ENCODE measurements at places on chromosomes 2 and 18.
A peak's percentile ranks its signal among the peaks of the same experiment; 100 is the strongest.

GRCh38 chr2:146209842-146210275 is 1635.0 kb upstream of the ACVR2A start:
- no peak for DNase-seq

- no peak for DNase-seq
These were observed 16.7 kb downstream of the PDCD1 start for GRCh38 chr2:241842067-241842415.

DNA sequence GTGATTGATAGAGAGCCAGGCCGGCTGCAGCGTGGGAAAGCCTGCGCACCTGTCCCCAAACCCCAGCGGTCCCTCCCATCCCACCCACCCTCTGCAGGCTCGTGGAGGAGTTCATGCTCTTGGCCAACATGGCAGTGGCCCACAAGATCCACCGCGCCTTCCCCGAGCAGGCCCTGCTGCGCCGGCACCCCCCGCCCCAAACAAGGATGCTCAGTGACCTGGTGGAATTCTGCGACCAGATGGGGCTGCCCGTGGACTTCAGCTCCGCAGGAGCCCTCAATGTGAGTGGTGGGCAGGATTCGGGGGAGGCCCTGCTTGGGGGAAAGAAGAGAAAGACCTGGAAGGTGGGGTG is 48.9 kb upstream of the ALPP start:
- no peak for DNase-seq

GRCh38 chr2:55063226-55063625 is 13.0 kb upstream of the RTN4 start:
- no peak for DNase-seq

DNA sequence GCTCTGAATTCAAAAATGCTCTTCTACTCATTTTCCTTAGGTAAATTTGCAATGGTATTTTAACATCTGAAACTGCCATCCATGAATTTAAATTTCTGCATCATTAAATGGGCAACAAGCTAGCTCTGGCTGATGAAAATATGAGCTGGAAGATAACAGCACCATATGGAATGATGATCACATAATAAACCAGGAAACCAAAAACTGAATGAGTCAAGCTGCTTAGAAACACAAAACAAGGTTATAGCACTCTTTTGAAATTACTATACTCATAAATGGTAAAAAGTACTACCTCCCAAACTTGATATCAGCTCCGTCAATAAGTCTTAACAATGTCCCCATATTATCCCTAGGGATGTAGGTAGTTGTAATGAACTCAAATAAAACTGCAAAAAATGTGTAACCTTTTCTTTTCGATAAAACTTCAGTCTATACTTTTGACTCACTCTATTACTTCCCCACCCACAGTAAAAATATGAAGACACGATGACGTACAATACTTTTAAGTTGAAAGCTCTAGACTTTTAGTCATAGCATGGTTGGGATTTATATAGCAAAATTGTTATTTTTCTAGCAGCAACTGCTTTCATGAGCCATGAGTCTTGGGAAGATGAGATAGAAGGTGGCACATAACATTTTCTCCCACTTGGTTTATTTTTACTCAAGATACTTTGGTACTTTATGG is 396.7 kb downstream of the CDH2 start:
- no peak for DNase-seq

DNA sequence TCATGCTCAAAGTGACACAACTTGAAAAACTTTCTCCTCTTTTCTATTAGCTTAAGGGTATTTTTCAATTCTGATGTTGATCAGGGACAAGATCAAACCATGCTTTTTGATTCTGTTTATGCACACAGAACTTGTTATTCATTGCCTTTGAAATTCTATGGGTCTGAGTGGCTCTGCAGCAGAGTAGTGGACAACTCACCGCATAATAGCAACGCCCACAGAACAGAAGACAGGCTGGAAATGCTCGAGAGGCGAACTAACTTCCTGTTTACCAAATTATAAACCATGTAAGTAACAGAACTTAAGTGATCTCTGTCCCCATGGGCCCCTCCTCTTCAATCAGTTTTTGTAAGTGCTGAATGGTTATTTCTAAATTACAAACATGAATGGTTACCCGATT is 131.2 kb downstream of the CBLN2 start:
- DNase-seq = no peak

- DNase-seq = no peak
These were observed 596.0 kb downstream of the BCL11A start for GRCh38 chr2:59957504-59957903.

DNA sequence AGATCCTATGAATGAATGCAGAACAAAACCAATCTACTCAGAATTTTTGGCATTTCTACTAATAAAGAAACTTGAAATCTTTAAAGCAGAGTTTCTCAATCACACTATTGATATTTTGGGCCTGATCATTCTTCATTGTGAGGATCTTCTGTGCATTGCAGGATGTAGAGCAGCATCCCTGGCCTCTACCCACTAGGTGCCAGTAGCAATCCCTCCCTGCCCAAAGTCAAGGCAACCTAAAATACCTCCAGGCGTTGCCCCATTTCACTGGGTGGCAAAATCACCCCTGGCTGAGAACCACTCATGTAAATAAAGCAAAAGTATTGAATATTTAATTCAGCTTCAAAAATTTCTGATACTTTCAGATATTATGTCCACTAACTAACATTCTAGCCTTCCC is 213.0 kb downstream of the SP3 start:
- DNase-seq = peak; percentile 44

DNA sequence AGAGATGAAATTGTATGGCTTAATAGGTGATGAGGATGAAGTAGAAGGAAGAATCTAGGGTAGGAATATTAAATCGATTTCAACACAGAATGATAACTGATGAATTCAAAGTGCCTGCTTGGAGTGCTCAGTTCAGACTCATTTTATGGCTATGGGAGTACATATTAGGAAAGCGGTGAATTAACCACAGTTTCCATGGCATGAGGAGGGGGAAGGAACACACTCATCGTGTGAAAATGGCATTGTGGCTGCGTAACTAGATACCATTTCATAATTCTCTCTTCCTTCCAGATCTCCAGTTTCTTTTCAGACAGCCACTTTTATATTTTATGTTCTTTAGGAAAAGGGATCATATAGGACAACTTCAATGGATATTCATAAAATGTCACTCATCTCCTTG is 232.3 kb upstream of the KCNJ3 start:
- DNase-seq = no peak

DNA sequence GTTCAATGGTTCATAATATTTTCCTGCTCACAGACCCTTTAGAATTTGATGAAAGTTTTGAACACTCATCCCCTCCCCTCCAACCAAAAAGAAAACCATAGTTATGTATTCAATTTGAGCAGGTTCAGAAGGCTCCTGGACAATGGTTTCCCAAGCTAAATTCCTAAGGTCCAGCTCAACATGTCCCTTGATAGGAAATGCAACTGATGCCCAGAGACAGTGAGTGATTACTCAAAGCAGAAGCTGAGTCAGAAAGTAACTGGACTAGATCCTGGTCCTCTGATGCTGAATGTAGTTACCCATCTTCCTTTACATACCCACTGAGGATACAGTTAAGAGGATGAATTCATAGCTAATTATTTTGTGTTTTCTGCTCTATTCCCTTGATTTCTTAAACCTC is 218.9 kb upstream of the NCKAP5 start:
- peak; percentile 74 for DNase-seq

DNA sequence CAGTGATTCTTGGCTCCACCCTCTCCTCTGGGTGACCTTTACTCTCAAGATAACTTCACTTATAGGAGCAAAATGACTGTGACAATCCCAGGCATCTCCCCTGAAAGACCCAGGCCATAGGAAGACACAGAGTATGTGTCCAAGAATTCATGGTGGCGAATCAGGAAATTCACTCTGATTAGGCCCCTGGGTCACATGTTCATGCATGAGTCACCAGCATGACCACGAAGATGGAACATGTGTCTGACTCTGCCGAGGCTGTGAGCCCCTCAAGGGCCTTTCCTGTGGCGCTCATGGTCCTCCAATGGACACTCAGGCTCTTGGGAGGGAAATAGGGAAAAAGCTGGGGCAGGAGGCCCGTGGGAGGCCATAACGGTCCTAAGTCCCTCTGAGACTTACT is 74.0 kb upstream of the TEX51 start:
- DNase-seq = no peak

DNA sequence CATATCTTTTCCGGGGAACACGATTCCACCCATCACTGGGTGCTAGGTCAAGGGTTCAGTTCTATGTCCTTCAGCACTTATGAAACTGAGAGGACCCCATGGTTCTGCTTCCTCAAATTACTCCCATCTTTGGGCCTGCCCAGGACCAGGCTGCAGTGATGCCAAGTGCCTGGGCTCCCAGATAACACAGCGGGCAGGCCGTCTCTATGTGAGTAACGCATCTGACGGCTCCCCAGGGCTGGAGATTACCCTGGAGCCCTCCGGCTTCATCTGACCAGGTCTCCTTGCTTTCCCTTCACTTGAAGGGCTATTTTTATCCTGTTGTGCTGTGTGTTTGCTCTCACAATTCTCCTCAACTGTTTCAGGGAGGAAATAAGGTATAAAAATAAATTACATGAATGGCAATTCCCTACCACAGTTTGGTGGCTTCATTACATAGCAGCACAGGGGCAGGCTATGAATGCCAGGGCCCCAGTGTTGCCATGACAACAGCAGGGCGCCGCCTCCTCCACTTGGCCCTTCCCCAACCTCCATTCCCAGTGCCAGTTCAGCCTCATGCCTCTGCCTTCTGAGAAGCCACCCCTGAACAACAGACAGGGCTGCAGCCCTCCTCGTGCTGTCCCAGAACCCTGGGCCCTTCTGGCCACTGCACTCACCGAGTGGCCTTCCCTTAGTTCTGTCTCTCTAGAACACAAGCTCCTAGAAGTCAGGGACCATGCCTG is 25.4 kb upstream of the TMEM131 start:
- DNase-seq = no peak

DNA sequence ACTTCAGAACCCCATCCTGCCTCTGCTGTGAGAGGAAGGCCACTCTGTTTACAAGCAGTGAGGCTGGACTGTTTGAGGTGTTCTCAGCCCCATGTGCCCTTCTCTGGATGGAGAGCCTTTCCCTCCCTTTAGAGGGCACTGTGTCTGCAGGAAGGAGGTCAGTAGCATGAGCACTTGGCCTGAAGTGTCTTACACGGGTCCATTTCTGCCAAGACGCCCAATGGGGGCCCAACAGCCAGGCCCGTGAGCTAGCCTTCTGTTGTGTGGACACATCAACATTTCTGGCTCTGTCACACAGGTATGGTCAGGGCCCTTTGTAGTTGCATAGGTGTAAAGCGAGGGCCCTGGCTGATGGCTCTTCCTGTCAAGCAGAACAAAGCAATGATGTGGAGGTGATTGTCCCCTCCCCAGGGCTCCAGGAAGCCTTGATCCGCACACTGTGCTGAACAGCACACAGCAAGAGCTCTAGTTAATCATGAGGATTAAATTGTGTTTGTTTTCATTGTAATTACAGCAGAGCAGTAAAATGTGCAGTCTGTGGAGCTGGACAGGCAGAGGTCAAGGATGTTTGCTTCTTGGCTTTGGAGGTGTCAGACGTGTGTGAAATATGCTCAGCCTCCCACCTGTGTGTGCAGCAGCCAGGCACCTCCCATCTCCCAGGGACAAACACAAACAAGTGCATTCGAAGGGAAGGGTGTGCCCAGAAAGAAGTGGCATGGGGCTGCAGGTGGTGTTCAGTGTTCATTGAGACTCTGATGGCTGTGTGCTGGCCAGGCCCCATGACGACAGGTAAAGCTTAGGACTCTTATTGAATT is 132.1 kb downstream of the SH3RF3 start:
- no peak for DNase-seq

DNA sequence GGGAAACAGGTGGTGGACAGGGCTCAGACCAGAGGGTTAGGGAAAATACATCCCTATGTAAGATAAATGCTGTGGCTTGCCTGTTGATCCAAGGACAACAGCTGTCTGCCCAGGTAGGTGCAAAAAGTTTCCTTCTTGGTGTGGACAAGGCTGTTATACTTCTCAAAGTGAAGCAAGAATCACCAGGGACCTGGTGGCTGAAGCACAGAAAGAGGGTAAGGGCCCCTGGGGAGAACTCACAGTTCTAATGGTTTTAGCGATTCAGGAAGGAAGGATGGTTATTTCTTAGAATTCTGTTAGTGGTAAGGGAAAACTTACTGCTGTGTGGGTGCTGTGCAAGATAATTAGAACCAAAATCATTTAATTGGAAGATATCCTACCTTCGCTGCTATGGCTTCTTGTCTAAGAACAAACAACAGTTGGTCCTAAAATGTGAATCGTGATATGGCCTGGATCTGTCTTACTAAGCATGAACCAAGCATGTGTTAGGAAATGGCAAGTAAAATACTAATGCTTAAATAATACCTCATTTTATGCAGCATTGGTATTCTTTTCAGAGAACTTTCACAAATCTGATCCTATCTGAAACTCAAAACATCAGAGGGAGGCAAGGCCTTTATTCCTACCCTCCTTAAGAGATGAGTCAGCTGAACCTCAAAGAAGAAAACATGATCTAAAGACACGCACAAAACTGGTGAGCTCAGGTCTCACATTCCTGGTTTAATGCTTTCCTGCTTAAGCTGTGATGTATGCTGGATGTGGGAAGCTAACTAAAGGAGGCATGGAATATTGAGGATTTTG is 159.2 kb upstream of the THUMPD2 start:
- peak; percentile 66 for DNase-seq

DNA sequence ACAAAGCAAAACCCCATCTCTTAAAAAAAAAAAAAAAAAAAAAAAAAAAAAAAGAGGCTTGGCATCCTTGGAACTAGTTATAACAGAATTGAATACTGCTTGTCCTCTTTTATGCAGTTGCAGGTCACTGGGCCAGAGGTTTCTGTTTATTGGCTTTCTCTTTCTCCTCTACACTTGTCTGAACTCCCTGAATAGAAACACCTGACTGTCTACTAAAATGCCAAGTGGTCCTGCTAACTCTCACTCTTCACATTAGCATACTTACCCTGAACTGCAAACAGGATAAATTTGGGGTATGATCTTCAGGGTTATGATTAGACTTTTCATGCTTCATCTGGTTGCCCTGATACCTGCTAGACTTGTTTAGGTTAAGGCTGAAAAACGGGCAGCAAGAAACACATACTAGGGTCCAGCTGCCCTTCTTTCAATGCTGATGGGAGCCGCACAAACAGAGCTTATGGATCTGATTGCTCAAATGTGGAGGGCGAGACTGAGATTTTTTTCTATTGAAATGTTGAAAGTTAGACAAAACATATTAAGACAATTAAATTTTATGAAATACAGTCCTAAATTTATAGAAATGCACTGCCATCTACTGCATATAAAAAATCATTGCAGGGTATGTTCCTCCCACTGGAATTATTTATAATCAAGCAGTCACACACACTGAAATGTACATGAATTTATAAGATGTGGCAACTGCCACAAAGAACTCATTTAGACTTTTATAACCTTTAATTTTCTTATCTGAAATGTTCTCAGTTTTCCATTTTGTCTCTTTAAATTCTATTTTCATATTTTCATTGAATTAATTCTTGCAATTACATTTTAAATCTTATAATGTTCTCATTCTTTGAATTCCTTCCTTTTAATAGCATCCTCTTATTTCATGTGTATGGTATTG is 40.8 kb downstream of the GTF3C3 start:
- DNase-seq = peak; percentile 79

DNA sequence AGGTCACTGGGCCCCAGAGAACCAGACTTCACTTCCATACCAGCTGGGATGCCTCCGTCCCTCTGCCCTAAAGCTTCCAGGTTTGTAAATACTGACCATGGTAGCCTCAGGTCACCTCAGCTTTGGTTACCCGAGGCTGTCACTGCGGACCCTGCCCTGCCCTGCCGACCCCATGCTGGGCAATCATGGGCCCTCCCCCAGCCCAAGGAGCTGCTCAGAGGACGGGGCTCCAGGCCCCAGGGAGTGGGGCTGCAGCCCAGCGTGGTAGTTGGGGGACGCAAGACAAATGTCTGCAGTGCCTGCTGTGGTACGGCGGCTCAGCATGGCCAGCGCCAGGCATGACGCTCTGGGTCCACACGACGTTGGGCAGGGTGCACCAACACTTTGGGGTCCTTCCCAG is 25.3 kb downstream of the RAMP1 start:
- DNase-seq = no peak
